Stimulated activated CD4-positive, alpha-beta T cell treated with anti-CD3 and anti-CD28 coated beads, Interleukin-12 subunit alpha, Interleukin-12 subunit beta, amount 100 ng/mL, for 24 hours (primary cell): ENCODE measurements at places on chromosomes 7 and 10.

- no peak for DNase-seq
Measured at GRCh38 chr10:48363617-48364355, 57.3 kb downstream of the MAPK8 start.

GRCh38 chr10:114131094-114131493 lies 42.9 kb downstream of the CCDC186 start:
- DNase-seq: no peak

DNA sequence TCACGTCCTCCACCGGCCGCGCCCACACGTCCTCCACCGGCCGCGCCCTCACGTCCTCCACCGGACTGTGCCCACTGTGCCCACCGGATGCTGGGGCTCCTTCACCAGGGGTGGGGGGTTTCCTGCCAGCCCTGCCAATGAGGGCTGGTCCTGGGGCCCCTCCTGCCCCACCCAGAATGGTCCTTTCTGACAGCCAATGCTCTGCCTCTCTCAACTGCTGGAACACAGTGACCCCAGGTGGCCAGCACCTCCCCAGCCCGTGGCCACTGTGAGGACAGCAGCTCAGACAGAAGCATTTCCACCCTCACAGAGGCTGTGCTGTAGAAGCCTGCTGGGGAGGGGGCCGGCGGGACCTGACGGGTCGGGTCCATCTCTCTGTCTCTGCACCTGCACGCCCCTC lies 90.1 kb upstream of the DNAAF5 start:
- no peak for DNase-seq

- DNase-seq: no peak
Measured at GRCh38 chr7:4188651-4189050, 493.4 kb upstream of the FOXK1 start.

DNA sequence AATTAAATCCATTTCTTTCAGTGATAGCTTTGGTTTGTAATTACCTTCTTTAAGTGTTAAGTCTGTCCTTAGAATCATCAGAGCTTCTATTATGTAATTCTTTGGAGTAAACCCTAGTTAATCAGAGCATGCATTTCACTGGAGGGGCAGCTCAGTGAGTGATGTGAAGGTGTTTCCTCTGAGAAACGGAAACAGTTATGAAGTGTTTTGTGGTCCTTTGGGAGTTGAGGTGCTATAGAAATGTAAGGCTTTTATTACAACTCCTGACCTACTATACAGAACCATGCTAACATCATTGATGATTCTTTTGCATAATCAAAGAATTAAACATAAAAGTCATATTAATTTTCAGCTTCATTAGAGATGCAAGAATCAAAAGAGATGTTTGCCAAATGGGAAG lies 141.5 kb downstream of the EXOC4 start:
- no peak for DNase-seq

GRCh38 chr10:101233863-101234262 lies 4.6 kb upstream of the LBX1 start:
- DNase-seq: no peak

DNA sequence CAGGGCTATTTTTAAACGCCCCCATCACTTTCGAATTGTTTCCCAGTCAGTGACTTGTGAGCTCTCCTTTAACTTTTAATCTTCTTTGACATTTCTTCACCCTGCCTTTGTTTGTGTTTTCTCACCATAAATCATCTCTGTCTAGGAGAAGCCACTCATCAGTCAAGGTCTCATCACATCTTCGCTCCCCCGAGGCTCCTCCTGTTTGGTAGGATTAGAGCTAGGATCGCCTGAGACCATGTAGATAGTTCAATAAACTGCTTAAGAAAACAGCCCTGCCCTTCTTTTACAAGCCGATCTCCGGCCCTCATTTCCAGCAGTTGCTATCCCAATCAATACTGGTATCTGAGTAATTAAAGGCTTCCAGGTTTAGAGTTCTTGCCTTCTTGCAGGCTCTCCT lies 472.8 kb upstream of the ADARB2 start:
- no peak for DNase-seq

GRCh38 chr7:151483711-151483983 lies 36.0 kb downstream of the RHEB start:
- DNase-seq: no peak

DNA sequence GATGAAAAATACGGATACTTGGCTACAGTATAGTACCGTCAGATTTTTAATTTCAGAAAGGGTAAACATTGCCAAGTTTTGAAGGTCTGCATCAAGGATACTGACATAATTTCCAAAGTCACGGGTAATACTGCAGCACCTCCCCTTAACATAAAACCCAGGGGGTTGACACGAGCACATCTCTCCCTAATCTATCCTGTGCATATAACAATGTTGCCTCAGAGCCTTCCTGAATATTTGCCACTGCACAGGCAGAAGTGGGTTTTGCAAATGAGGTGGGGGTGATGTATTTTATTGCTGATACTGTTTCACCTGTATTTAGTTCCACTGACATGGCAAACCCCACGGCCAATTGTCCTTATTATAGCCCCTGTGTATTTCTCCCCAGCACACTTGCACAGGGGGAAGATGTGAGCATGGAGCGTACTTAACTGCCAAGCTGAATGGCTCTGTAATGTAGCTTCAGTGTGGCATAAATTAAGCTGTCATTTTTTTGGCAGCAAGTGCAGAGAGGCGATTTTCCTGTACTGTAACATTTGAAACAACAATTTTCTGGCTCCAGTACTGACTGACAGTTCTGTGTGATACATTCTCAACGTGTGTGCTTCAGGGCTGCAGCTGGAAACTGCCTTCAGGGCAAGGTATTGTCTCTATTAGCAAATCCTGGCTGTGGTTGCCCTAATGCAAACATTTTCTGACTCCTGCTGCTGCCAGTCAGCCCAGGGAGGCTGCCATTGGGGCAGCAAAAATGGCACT lies 299.6 kb upstream of the SP4 start:
- DNase-seq: no peak

DNA sequence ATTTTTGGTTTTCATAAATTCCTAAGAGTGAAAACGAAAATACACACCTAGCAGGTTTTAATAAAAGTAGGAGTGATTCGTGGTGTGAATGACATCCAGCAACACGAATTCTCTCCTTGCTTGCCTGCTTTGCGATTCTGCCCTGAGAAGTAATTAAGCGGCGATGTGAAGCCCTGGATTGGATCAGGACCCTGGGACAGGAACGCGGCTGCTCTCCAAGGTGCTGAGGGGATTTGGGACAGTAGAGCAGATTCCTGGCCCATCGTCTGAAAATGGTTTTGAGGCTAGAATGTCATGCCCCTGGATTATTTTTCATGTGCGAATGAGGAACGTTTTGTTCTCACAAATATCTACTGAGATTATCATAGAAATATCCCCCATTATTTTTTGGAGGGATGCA lies 7.8 kb downstream of the NPS start:
- DNase-seq: no peak

GRCh38 chr7:37318541-37318940 lies 130.1 kb downstream of the ELMO1 start:
- no peak for DNase-seq

GRCh38 chr10:54797636-54798321 lies 3.3 kb downstream of the PCDH15 start:
- no peak for DNase-seq

DNA sequence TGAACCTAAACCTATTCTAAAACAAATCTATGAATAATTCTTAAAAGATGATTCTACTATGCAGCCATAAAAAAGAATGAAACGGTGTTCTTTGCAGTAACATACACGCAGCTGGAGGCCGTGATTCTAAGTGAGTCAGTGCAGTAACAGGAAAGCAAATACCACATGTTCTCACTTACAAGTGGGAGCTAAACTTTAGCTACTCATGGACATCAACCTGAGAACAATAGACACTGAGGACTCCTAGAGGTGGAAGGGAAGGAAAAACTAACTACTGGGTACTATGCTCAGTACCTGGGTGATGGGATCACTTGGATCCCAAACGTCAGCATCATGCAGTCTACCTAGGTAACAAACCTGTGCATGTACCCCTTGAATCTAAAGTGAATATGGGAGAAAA lies 575.0 kb upstream of the MGMT start:
- no peak for DNase-seq

- DNase-seq: no peak
Measured at GRCh38 chr7:50472427-50472826, 22.3 kb upstream of the FIGNL1 start.

DNA sequence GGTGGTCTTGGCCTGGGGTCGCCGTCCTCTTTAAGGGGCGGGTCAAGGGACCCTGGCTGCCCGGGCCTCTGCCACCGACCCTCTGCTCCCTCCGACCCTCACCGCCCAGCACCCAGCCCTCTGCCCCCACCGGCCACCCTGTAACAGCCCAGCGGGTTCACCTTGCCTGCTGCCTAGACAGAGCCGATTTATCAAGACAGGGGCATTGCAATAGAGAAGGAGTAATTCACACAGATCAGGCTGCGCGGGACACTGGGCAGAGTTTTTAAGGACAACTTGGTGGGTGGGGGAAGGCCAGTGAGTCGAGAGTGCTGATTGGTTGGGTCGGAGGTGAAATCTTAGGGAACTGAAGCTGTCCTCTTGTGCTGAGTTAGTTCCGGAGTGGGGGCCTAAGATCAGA lies 779 bp upstream of the ADCK2 start:
- DNase-seq: no peak

- no peak for DNase-seq
Measured at GRCh38 chr10:5442065-5442989, 30.0 kb downstream of the NET1 start.

DNA sequence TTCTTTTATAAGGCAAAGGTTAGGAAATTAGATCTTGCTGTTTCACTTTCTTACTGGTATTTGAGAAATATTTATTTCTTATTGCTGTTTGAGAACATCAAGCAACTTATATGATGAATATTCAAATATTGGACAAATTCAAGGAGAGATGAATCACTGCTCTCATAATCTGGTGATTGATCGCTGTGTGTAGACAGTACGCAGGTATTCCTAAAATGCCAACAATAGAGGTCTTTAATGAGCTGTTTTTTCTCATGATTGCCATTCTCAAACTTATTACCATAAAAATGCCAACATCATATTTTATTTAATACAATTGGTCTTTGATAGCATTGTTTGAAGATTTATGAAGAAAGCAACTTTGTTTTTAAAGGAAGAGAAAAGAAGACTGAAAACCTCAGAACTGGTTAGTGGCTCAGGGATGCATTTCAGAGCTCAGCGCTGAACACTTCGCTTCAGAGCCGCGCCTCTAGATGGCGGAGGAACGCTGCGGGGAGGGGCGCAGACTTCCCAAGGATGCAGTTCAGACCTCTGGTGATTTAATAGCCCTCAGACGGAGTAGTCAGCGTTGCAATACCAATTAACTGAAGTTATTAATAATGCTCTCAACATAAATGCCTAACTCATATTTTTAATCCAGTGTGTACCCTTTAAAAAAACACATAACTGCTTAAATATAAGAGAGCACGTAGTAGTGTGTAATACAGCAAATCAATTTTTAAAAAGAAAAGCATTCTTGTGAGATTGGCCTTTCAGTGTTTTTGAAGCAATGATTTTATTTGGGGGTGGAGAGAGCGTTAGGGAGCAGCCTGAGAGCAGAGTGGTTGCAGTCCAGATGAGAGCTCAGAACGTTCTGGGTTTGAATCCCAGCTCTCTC lies 38.5 kb upstream of the STEAP4 start:
- DNase-seq: no peak

- no peak for DNase-seq
Measured at GRCh38 chr7:82015751-82016150, 245.9 kb upstream of the HGF start.

DNA sequence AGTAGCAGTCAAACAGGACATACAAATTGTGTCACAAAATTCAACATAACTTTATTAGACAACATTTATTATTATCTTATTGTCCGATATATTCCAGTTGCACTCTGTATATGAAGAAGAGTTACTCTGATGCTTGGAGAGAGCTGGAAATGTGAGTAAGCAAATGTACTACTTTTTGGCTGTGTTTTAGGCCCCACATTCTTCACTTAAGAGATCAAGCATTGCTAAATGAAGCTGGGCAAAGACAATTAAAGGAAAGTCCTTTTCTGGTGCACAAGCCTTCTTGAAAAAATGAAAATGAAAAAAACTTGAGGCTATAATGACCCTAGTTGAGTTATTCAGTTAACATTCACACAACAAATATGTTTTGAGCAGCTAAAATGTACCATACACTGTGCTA lies 26.1 kb downstream of the MYPN start:
- no peak for DNase-seq
